Activated CD4-positive, alpha-beta T cell treated with anti-CD3 and anti-CD28 coated beads, Interleukin-2, amount 10 ng/mL, durations not matched to agents 7 days and 5 days (primary cell): ENCODE measurements at places on chromosomes 4 and X. TPM values are rescaled to one million over a fixed set of nuclear protein-coding genes. Genes with fewer than 3 reads are reported as not detected.

- no peaks in the 10 kb centered on the region for H3K27me3 ChIP-seq
- no peak for DNase-seq
Measured at GRCh38 chrX:87067795-87068369, 449.7 kb upstream of the KLHL4 start.

- H3K27ac ChIP-seq, result no peak overlapping the region
- no peak for DNase-seq
- H3K4me1 ChIP-seq, result no peaks in the 10 kb centered on the region
- H3K36me3 ChIP-seq, result no peaks in the 10 kb centered on the region
Measured at GRCh38 chrX:133448512-133449076, 33.3 kb upstream of the GPC4 start.

GRCh38 chrX:118570209-118570608, 74.6 kb downstream of the DOCK11 start:
- DNase-seq, result no peak
- H3K27me3 ChIP-seq, result no peaks in the 10 kb centered on the region
- H3K27ac ChIP-seq, result no peak overlapping the region
- H3K36me3 ChIP-seq, result peaks cover 50% of the 10 kb centered on the region
- peaks cover 8% of the 10 kb centered on the region for H3K4me1 ChIP-seq

- H3K4me1 ChIP-seq, result no peaks in the 10 kb centered on the region
- no peak overlapping the region for H3K4me3 ChIP-seq
- no peaks in the 10 kb centered on the region for H3K27me3 ChIP-seq
- H3K36me3 ChIP-seq, result no peaks in the 10 kb centered on the region
- DNase-seq, result no peak
Measured at GRCh38 chr4:61783050-61783449, 582.9 kb downstream of the ADGRL3 start.

DNA sequence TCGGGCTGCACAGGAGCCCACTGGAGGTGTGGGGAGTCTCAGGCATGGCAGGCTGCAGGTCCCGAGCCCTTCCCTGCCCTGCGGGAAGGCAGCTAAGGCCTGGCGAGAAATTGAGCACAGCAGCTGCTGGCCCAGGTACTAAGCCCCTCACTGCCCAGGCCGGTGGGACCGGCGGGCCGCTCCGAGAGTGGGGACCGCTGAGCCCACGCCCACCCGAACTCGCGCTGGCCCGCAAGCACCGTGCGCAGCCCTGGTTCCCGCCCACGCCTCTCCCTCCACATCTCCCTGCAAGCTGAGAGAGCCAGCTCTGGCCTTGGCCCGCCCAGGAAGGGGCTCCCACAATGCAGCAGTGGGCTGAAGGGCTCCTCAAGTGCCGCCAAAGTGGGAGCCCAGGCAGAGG, 82.0 kb upstream of the NEIL3 start:
- DNase-seq, result no peak
- H3K27me3 ChIP-seq, result peaks cover 3% of the 10 kb centered on the region
- H3K4me3 ChIP-seq, result no peak overlapping the region
- no peak overlapping the region for H3K27ac ChIP-seq

DNA sequence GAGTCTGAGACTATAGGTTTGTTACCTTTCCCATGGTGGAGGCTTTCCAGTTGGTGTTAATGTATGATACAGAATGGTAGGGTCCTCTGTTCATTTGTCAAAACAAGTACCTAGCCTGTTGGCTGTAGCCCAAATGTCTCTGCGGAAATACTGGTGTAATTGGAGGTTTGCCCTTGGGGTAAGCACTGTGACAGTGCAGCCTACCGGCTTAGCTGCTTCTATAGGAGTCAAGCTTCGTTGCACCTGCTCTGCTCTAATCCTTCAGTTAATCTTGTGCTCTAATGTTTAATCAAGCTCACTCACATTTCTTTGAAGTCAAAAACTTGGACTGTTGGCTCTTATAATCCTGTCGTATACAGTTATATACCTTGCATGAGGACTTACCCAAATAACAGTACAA, 203.4 kb downstream of the CCNG2 start:
- H3K4me1 ChIP-seq, result no peaks in the 10 kb centered on the region
- H3K36me3 ChIP-seq, result no peaks in the 10 kb centered on the region
- peaks cover 4% of the 10 kb centered on the region for H3K27me3 ChIP-seq
- H3K27ac ChIP-seq, result no peak overlapping the region
- DNase-seq, result no peak

GBA3 gene
- total RNA-seq, result not detected

DNA sequence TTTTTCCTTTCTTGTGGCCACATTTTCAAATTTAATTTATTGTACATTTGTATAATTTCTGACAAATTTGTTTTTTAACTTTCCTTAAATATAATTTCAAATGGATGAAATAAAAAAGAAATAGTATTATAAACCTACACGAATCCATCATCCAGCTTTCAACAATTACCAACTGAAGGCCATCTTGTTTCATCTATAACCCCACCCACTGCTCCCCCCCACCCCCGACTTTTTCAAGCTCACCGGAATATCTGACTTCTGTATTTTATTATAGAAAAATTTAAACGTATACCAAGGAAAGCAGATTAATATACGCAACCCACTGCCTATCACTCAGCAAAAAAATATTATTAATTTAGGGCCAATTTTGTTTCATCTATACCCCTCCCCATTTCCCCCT, 1.1 kb downstream of the MORF4L2 start:
- H3K27me3 ChIP-seq, result no peaks in the 10 kb centered on the region
- H3K36me3 ChIP-seq, result peaks cover 13% of the 10 kb centered on the region
- H3K27ac ChIP-seq, result peak overlapping the region; percentile 89
- H3K4me1 ChIP-seq, result peaks cover 9% of the 10 kb centered on the region
- DNase-seq, result no peak

DNA sequence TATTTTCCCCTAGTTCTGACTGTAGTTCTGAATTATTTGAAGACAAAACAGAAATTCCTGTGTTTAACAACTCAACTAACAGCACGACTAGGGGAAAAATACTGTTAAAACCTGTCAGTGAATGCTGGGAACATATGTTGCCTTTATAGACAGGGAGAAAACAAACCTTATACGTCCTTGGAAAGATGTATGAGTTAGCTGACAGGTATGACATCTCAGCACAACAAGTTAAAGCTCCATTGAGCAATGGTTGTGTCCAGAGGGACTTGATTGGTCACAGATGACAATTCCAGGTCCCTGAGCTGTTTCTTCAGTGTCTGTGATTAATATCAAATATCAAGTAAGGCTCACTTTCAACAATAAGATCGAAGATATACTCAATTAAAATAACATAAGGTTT, 58.2 kb upstream of the DDIT4L start:
- H3K4me1 ChIP-seq, result no peaks in the 10 kb centered on the region
- H3K27ac ChIP-seq, result no peak overlapping the region
- H3K36me3 ChIP-seq, result no peaks in the 10 kb centered on the region

TIMM8A gene
- 13.5 TPM for total RNA-seq

DNA sequence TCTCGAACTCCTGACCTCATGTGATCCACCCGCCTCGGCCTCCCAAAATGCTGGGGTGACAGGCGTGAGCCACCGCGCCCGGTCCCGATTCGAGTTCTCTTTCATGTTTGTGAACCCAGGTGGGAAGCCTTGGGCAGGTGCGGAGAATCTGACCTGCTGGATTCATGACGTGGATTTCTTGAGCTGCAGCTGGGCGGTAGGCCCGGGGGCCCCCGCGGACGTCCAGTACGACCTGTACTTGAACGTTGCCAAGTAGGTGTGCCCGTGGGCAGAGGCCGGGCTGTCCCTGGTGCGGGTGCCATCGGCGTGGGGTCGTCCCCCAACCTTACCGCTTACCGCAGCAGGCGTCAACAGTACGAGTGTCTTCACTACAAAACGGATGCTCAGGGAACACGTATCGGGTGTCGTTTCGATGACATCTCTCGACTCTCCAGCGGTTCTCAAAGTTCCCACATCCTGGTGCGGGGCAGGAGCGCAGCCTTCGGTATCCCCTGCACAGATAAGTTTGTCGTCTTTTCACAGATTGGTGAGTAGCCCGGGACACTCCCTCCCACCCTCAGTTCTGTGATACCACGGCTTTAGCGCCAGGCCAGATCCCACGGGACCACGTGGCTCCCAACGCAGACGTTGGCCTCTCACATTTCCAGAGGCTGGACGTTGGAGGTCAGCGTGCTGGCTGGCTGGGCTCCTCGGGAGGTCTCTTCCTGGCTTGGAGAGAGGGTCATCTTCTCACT, 15.6 kb downstream of the IL3RA start:
- no peak overlapping the region for H3K27ac ChIP-seq
- no peak overlapping the region for H3K4me3 ChIP-seq
- H3K27me3 ChIP-seq, result no peaks in the 10 kb centered on the region
- H3K36me3 ChIP-seq, result peaks cover 12% of the 10 kb centered on the region
- peaks cover 11% of the 10 kb centered on the region for H3K4me1 ChIP-seq

RXFP1 gene
- total RNA-seq, result not detected

YIPF6 gene
- total RNA-seq, result 11.1 TPM

DNA sequence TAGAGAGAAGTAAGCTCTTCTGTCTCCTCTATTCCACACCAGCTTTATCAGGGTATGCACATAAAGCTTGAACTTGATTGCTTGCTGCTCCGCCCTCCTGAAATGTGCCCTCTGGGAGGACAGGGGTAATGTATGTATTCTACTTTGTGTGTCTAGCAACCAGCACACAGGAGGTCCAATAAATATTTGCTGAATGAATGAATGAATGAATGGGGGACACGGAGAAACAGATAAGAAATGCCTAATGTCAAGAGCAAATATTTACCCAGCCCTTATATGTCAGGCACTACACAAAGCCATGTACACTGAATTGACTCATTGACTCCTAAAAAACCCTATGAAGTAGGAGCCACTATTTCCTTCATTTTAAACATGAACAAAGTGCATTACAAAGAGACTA, 2.3 kb upstream of the MSL3 start:
- H3K27ac ChIP-seq, result no peak overlapping the region
- DNase-seq, result no peak
- peaks cover 2% of the 10 kb centered on the region for H3K36me3 ChIP-seq
- H3K4me3 ChIP-seq, result no peak overlapping the region
- peaks cover 13% of the 10 kb centered on the region for H3K27me3 ChIP-seq
- peaks cover 6% of the 10 kb centered on the region for H3K4me1 ChIP-seq

- no peak for DNase-seq
- peaks cover 29% of the 10 kb centered on the region for H3K4me1 ChIP-seq
- H3K4me3 ChIP-seq, result no peak overlapping the region
Measured at GRCh38 chrX:9383655-9384054, 81.2 kb upstream of the TBL1X start.

DNA sequence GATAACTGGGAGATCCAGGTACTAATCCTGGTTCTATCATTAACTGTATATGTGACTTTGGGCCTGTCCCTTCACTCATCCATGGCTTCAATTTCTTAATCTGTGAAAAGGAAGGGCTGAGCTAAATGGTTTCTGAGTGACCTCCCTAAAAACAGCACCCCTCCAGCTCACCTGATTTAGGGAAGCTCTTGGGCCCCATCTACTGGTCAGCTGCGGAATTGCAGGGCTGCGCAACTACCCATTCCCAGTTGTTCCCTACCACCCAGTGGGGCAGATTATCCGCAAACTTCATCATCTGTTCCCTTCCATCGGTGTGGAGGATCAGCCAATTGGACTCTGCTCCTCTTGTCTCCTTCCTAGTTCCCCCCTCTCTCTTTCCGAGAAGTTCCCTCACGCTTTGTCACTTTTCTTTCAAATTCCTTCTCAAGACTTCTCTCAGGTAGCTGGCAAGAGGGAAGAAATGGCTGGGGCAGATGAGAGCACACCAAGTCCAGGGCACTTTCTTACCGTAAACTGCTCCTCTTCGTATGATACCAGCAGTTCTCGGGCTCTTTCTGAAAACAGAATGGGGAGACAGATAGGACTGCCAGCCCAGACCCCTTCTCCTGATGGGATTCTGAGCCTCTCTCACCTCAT, 5.8 kb downstream of the LAS1L start:
- H3K4me3 ChIP-seq, result no peak overlapping the region
- H3K36me3 ChIP-seq, result peaks cover 19% of the 10 kb centered on the region
- no peak overlapping the region for H3K27ac ChIP-seq
- no peaks in the 10 kb centered on the region for H3K27me3 ChIP-seq
- H3K4me1 ChIP-seq, result peaks cover 14% of the 10 kb centered on the region

NAA11 gene
- total RNA-seq, result not detected

- H3K4me3 ChIP-seq, result no peak overlapping the region
- no peaks in the 10 kb centered on the region for H3K27me3 ChIP-seq
- H3K36me3 ChIP-seq, result peaks cover 41% of the 10 kb centered on the region
Measured at GRCh38 chrX:307261-308111, 11.1 kb downstream of the GTPBP6 start.

GRCh38 chrX:133670383-133670782, 255.1 kb upstream of the GPC4 start:
- H3K27ac ChIP-seq, result no peak overlapping the region
- H3K4me1 ChIP-seq, result no peaks in the 10 kb centered on the region
- no peaks in the 10 kb centered on the region for H3K36me3 ChIP-seq
